Prostate gland (tissue), 2 donors: ENCODE measurements at places on chromosomes 11 and 22. TPM values are rescaled to one million over a fixed set of nuclear protein-coding genes. Genes with fewer than 3 reads are reported as not detected.

The MMP1 gene
- total RNA-seq: not detected

The CNTF gene
- total RNA-seq: not detected

The KIF18A gene
- total RNA-seq: 3.8 TPM

The RIC8A gene
- total RNA-seq: 82.3 TPM

The TRIM22 gene
- 32.8 TPM for total RNA-seq

DNA sequence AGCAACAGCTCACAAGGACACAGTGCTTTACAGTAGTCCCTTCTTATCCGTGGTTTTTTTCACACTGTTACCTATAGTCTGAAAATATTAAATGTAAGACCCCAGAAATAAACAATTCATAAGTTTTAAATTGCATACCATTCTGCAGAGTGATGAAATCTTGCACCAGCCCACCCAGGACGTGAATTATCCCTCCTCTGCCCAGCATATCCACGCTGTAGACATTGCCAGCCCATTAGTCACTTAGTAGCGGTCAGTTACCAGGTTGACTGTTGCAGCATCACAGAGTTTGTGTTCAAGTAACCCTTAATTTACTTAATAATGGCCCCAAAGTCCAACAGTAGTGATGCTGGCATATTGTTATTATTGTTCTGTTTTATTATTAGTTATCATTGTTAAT is 3.6 kb downstream of the CLTCL1 start:
- no peak for DNase-seq

DNA sequence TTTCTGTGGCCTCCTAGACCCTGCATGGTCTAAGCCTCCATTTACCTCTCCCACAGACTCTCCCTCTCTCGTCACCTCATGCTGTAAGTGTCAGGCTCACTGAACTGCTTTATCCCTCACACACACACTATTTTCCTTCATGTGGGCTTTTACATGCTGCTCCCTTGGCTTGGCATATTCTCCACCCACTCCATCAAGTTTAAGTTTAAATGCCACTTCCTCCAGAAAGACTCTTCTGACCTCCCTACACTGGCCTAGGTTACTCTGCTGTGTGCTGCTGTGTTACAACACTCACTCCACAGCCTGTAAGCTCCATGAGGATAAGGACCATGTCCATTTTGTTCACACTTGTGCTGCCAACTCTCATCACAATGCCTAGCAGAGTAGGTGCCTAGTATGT is 2.5 kb downstream of the DCHS1 start:
- no peak for DNase-seq

- DNase-seq: peak; percentile 79
These were observed 15.3 kb upstream of the MRTFA start for GRCh38 chr22:40651563-40652501.

- DNase-seq: no peak
These were observed 450.4 kb downstream of the BRD1 start for GRCh38 chr22:49377306-49377705.

DNA sequence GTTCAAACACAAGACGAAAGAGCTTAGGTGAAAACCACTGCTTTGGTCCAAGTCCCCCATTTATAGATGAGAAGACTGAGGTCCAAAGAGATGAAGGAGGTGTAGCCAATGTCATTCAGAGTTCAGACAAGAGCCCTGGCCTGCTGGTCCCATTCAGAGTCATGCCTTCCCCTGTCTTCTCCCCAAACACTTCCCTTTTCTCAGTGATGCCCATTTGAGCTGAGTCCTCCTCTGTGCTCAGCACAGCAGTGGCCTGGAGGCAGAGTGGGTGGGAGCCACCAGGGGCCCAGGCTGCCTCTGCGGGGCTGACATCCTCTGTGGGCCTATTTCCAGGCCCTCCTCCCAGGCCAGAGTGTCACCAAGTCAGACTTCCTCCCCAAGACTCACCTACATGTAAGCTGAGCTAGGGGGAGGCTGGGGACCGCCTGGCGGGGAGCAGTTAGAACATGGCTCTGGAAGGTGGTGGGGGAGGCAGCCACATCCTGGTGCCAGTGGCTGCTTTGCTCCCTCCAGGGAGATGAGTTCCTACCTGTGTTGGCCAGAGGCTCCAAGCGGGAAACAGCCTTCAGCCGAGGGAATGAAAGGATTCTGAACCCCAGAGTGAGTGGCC is 22.4 kb upstream of the LRRC10B start:
- DNase-seq: no peak

GRCh38 chr11:103545551-103545950 is 436.3 kb downstream of the DYNC2H1 start:
- no peak for DNase-seq

DNA sequence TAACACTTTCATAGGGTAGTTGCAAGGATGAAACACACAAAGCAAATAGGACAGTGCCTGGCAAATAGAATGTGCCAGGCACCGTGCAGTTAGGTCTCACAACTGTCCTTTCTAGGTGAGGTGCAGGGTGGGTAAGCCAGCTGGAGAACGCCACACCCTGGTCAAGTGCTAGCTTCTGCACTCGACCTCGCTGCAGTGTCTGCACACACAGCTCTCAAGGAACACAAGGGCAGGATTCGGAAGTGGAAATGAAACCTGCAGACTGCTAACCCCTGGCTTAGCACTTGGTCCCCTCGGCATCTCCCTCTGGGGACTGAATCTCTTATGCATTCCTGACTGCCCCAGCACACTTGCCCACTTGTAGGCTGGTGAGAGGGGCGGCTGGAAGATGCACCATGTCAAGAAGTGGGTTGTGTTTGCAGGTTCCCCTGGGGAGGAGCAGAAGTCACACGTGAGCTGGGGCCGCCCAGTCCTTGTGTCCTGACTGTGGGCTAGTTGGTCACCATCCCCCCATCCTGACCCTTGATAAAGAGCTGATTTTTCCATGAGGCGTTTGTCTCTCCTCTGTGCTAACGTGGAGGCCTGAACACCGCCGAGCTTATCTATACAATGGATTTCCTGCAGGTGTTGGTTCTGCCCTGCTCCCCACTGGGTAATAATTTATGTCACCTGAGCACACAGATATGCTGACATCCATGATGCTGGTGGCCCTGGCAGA is 89.0 kb downstream of the MICAL2 start:
- DNase-seq: no peak

DNA sequence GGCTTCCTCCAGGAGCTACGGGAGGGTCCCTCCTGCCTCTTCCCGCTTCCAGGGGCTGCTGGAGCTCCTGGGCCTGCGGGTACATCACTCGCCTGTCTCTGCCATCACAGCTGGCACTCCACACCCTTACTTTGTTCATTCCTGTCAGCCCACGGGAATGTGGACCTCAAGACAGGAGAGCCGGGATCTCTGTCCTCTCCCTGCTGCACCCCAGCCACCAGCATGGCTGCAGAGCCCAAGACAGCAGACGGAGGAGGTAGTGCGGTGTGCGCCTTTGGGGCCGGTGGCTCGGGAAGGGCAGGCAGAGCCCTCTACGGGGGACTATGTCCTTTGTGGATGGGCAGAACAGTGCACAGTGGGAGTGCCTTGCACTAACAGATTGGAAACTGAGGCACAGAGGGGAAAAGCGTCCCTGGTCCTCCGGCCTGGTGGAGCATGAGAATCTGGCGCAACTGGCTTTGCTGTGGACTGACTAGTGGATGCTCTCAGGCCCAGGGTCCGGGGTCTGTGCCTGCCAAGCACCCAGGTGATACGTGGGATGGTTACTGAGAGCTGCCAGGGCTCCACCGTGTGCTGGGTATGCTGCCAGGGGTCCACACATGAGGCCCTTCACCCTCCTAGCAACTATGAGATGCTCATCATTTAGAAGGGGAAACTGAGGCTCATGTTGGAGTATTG is 47.3 kb downstream of the IGF2 start:
- no peak for DNase-seq

GRCh38 chr11:13065200-13065787 is 56.2 kb downstream of the RASSF10 start:
- no peak for DNase-seq

DNA sequence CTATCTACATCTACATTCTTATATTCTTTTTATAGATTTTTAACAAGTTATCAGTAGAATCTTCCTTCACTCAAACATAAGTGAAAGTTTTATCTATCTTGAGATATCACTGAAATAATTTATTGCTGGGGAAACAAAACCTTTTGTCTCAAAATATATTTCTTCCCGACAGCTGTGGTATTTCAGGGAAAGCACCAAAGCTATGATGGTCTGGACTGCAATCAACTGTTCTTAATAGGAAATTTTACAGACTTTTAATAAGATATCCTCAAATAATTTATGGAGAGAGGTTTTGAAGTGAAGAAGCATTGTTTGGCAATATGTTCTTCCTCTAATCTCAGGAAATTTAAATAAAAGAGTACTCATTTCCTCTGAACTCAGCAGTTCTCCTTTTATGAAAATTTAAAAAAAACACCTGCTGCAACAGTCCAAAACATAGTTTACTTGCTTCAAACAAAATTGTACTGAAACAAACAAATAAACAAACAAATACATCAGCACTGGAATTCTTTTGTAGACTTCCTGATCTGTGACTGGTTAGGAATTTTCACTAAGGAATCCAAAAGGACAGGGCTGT is 33.9 kb upstream of the EIF3M start:
- no peak for DNase-seq

DNA sequence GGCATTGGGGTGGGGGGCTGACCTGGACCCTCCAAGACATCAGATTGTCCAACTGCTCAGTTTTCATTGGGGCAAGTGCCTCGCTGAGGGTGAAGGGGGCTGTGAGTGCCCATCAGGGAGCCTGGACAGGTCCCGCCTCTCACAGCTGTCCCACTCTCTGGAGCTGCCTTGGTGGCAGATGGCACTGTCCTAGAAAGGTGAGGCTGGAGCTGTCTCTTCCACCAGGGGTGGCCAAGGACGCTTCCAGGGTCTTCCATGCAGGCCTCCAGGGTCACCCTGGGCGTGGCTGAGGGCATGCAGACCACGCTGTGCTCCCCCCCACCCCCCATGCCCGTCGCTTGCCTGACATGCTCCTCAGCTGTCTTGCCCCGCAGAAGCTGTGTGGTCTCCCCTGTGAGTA is 53.5 kb upstream of the CCDC188 start:
- no peak for DNase-seq

- DNase-seq: peak; percentile 30
These were observed 8.6 kb upstream of the MMP8 start for GRCh38 chr11:102733232-102733875.

DNA sequence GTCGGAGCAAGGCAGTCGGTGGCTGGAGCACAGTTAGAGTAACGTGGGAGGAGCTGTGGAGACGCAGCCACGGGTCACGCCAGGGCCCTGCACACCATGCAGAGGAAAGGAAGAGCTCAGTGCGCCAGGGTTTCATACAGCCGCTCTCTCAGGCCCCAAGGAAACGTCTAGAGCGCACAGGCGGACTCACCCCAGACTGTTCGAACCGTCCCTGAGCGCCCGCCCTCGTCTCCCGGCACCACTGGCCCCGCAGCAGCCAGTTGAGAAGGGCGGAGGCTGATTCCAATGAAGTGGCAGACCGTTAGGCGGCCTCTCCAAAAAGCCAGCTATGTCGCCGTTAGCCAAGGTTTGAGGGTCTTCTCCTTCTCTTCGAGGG is 483 bp upstream of the HYLS1 start:
- peak; percentile 24 for DNase-seq

DNA sequence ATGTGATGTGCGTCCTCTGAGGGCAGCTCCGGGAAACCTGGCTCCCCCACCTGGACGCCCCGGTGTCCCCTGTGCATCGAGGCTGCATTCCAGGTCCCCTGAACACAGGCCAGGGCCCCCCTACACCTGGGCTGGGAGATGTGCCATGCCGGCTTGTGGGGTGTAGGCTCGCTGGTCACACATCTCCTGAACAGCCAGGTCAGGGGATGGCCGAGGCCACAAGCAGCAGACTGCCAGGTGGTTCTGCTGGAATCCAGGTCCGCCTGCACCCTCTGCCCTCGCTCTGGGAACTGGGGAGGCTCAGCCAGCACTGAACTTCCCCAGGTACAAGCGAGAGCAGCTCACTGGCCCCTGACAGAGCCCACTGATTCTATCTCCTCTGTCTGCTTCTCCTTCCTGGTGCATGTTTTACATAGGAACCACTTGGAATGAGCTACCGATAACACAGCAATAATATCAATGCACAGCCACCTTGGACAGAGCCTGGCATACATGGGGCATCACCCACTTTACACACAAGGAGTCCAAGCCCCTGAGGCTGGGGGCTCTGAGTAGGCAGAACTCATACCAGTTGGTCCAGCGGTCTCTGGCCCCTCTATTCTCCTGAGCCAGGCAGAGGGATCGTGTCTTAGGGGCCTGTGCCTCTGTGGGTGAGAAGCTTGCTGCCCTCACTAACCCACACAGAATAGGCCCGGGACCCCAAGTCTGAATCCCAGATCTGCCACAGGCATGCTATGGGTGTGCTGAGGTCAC is 46.8 kb downstream of the TBX1 start:
- no peak for DNase-seq

DNA sequence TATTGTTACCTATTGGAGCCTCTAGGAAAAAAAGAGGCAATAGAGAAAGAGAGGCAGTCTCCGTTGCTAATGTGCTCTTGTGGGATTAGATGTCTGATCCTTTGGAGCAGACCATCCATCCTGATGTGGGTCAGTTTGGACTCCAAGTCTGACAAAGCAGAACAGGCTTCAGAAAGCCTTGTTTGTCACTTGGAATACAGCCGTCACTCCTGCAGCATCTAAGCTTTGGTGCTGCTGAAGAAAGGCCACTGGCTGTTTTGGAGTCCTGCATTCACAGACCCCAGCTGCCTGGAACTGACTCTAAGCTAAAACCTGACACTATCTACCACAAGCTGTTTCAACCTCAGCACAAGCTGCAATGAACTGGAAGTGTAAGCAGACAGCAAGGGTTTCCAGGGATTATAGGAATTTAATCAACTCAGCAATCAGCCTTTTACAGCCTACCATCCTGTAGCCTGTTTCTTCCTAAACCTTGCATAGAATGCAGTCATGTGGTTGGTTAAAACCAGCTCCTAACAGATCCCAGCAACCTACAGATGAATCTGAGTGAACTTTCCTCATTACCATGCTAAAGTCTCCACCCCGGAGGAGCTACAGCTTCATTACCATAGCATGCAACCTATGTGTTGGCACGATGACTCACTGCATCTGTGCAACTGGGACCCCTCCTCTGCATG is 3.7 kb upstream of the PLAAT4 start:
- DNase-seq: no peak

GRCh38 chr11:65588199-65589054 is 7.2 kb downstream of the KCNK7 start:
- peak; percentile 44 for DNase-seq
